Fibroblast of lung (primary cell): ENCODE measurements at places on chromosomes 1 and 21. TPM values are rescaled to one million over a fixed set of nuclear protein-coding genes. Genes with fewer than 3 reads are reported as not detected.

FCRL2 gene
- not detected in 2 replicates for total RNA-seq

- DNase-seq = no peak
Observed at GRCh38 chr21:29671728-29672127, 268.1 kb downstream of the GRIK1 start.

DNA sequence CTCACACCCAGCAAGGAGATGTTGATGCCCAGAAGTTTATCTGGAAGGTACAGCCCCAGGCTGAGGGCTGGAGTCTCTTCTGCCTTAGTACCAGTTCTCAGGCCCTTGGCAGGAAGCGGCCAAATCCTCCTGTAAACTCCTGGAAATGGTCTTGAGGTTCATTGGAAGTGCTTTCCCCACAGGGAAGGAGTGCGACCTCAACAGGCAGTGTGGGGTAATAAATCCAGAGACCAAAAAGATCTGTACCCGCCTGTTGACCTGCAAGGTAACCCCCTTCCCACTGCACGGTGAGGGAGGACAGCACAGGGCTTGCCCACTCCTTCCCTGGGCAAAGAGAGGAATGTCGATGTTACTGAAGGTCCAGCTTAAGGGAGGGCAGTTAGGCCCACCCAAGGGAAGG is 4.5 kb downstream of the ATXN7L2 start:
- no peak for DNase-seq

PLA2G4A gene
- 3.9 and 5.8 TPM in 2 replicates for total RNA-seq

- DNase-seq = peak; percentile 42
Observed at GRCh38 chr1:208216062-208216461, 28.1 kb downstream of the PLXNA2 start.

GRCh38 chr1:153360592-153361479 is 3.2 kb downstream of the S100A9 start:
- no peak for DNase-seq

DNA sequence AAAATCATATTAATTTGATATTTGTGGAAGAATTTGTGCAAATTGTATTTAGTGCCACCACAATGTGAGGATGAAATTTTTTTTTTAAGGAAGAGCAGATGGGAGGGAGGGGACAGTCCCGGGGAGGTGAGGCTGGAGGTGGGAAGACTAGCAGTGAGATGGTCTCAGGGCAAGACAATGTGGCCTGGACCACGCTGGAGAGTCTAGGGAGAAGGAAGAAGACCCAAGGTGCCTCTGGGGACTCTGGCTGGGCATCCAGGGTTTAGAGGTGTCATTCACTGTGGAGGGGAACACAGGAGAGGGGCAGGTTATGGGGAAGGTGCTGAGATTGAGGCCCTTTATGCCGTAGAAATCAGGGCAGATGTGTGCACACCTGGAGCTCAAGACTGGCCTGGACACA is 10.3 kb upstream of the THEMIS2 start:
- DNase-seq = no peak

DNA sequence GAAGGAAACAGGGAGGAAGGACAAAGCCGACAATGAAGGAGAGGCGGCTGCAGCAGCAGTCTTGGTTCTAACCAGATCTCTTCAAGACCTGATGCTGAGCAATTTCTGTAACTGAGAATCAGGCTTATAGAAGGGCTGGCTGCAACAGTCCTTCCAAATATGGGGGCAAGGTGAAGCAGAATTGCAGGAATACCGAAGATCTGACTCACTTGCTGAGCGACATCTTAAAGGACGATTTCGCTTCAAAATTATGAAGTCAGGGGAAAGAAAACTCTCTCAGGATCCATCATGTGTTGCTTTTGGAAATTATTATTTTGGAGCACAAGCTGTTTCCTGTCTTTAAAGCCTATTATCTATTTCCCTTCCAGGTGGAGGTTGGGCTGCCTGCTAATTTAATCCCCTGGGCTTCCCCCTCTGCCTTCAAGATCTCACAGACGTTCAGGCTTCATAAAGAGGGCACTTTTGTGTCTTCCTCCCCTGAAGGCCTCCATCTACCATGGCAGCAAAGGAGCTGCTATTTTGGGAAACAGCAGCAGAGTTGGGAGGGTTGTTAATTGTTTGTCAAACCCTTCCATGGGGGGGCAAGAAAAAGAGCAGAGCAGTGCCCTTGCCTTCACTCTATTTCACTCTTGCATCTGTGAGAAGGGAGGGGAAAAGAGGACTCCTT is 10.8 kb upstream of the IER5 start:
- peak; percentile 78 for DNase-seq

DNA sequence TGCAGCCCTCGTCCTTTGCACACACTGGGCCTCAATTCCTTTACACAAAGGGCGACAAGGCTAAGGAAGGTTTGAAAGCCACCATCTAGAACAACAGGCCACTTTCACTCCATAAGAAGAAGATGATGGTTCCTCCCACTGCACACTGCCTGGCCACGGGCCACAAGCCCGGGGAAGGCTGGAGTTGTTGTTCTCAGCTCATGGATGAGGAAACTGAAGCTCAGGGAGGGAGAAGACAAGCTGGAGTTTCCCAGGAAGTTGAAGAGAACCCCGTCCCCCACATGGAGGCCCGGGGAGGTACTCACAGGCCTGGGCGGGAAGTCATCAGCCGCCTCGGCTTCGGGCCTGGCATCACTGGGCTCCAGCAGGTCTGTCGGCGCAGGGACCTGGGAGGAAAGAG is 24.6 kb upstream of the DDOST start:
- no peak for DNase-seq

EFCAB7 gene
- total RNA-seq = 9.1 and 9.8 TPM in 2 replicates

KCNE2 gene
- 0.17 TPM in 1 of 2 replicates, not detected in the other for total RNA-seq

DNA sequence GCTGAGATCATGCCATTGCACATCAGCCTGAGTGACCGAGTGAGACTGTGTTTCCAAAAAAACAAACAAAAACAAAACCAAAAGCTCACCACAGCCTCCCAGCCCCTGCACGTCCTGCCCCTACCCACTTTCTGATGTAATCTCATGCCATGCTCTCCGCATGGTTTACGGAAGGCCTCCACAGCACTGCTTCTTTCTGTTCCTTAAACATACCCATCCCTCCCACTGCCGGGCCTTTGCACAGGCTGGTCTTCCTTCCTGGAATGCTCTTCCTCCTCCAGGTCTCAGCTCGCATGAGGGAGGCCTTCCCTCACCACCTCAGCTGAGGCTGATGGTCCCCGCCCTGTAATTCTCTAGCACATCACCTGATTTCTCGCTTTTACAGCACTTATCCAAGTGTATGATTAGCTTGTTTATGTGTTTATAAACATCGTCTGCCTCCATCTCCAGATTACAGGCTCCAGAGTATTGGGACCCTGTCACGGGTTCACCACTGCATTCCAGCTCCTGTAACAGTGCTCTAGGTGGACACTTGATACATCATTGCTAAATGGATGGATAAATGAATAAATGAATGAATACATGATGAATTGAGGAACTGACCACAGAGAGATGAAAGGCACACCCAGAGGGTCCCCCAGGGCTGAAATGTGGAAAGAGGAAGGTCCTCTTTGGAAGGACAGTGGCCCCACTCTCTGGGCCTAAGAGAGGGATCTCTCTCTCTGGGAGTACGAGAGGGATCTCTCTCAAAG is 22.1 kb downstream of the TCEA3 start:
- DNase-seq = no peak

NBPF4 gene
- total RNA-seq = not detected in 2 replicates

TAL1 gene
- under 0.01 TPM in 1 of 2 replicates, not detected in the other for total RNA-seq

DNA sequence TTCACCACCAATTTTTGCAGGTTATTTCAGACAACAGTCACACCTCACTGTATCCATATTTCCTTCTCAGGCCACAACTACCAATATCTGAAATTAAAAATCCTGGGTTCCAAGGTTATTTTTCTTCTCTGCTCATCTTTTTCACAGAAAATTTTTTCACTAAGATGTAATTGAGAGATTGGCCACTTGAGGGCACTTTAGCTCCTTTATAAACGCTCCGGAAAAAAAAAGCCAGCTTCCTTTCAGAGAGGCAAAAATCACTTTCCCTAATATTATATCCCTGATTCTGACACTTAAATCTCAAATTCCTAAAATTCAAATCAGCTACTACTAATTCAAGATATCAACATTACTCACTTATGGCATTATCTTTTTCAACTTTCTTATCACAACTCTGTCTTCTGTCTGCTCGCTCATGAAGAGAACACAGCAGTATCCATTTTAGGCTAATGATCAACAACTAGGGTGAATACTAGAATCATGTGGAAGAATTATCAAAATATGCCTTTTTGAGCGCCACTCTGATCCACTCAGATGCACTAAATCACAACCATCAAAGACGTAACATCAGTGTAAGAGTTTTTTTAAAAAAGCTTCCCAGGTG is 101.4 kb upstream of the RGS1 start:
- no peak for DNase-seq
